Inflammatory macrophage (primary cell): ENCODE measurements at places on chromosomes 12 and 14.

- no peak for DNase-seq
These were observed 35.6 kb upstream of the GPR68 start for GRCh38 chr14:91280129-91280528.

- DNase-seq, result no peak
These were observed 30.4 kb downstream of the ATP2B1 start for GRCh38 chr12:89678225-89678624.

DNA sequence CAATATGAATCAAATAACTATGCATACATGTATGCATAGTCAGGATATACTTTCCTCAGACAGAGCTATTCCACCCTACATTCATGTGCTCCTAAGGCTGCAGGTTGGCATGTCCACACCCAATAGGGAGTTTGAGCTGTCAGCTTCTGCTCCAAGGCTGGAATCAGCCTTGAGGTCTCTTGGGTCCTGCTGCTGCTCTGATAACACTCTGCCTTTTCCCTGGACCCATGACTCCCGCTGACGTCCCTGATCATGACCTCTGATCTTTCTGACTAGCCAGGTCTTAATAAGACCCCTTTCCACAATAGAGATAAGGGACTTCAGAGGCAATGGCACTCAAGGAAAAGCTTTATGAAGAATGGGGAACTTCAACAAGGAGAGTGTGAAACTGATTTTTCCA, 5.7 kb downstream of the PITPNM2 start:
- DNase-seq, result no peak

- no peak for DNase-seq
These were observed 23.7 kb downstream of the P2RX4 start for GRCh38 chr12:121233628-121234020.

DNA sequence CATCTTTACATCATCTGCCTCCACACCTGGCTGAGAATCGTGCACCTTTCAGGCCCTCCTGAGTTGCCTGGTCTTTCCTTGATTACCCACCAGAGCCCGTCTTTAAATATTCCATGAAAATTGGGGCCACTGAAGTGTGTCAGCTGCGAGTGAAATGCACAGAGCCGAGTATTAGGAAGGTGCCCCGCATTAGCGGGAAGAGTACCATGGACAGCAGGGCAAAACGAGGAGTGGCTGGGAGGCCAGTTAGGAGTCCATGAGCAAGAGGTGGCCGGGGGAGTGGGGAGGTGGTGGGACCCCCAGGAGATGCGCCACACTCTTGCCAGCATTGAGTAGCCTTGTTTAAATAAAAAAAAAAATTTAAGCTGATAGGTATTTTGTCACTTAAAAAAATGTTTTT, 99.6 kb downstream of the TSPAN9 start:
- DNase-seq, result no peak

GRCh38 chr12:101707131-101707782, 9.8 kb downstream of the CHPT1 start:
- no peak for DNase-seq

GRCh38 chr12:13405961-13406703, 209.6 kb downstream of the EMP1 start:
- no peak for DNase-seq

DNA sequence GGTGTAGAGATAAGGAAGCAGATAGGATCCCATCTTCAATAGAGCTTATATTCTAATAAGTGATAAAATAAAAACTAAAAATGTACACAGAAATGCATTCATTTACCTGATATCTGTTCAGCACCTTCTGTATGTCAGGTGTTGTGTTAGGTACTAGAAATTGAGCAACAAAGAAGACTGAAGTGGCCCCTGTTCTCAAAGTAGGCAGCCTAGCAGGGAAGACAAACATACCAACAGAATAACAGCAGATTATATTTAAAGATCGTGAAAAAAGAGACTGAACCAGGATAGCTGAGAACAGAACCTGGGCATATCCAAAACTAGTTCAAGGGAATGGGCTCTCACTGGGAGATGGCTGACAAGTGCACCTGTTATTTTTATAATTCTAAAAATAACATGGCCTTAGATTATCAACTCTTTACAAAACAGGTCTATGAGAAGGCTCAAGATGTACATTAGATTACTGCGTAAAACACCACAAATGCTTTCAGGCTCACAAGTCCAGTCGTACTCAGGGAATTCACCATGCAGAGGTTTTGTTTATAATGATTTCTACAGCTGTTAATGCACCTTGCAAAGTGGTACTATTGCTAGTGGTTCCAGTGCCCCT, 16.4 kb downstream of the ANO6 start:
- no peak for DNase-seq

GRCh38 chr14:75522224-75522982, at the start of gene BATF:
Gene BATF, plus strand, starts transcription at chr14:75522469. Its CDS starts 214 bp downstream, at chr14:75522683.
- DNase-seq, result peak; percentile 49

- no peak for DNase-seq
These were observed 29.6 kb upstream of the SLC6A13 start for GRCh38 chr12:292186-292585.

- DNase-seq, result no peak
These were observed 9.8 kb downstream of the DHRS1 start for GRCh38 chr14:24289649-24290280.

- DNase-seq, result no peak
These were observed 1133.8 kb upstream of the SEL1L start for GRCh38 chr14:82667501-82667900.

DNA sequence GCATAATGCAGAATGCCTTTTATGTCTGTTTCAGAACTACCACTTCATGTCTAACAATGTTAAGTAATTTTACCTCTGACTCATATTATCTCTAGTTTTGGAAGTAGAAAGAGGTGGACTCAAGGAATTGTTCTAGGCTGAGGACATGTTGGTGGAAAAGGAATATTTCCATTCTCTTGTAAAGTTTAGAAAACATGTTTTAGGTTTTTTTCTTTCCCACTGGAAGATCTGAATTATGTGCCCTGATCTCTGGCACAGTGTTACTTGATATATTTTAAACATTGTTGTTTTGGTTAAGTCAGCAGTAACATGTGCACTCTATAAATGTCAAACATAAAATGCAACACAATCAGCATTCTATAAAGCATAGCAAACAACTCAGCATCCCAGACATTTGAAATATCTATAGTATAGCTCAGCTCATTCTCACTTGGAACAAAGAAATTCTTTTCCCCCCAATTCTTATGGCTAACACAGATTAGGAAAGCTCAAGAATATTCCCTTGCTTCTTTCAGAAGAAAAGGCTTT, 202.3 kb downstream of the STXBP6 start:
- no peak for DNase-seq

- no peak for DNase-seq
These were observed 220.4 kb upstream of the GARIN6 start for GRCh38 chr12:99427104-99427503.

GRCh38 chr12:103547929-103548328, 39.1 kb upstream of the STAB2 start:
- DNase-seq, result no peak

DNA sequence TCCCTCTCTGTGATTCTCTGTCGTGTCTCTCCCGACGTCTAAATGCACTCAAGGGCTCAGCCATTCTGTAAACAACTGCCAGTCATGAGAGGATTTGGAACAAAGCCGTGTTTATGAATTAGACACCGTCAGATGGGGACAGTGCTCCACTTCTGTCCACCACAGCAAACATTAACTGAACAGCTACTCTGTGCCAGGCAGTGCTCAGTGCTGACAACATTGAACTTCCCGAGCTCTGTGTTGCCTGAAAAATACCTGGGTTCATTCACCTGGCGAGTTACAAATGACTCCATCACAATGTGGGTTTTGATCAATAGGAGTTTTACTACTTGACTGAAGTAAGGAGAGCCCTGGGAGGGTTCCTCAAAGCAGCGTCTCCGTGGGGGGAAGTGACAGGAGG, 139.3 kb downstream of the GLT1D1 start:
- DNase-seq, result no peak

- no peak for DNase-seq
These were observed 40.2 kb upstream of the TMEM179 start for GRCh38 chr14:104644656-104645378.

GRCh38 chr12:44717612-44718011, 158.5 kb downstream of the NELL2 start:
- no peak for DNase-seq
